Stimulated activated CD4-positive, alpha-beta T cell treated with anti-CD3 and anti-CD28 coated beads, Interleukin-15, amount 100 ng/mL, for 48 hours (primary cell): ENCODE measurements at places on chromosomes 16 and 17.

- DNase-seq: no peak
Observed at GRCh38 chr16:71746442-71747046, 22.0 kb upstream of the PHLPP2 start.

GRCh38 chr17:56603486-56604238 lies 10.2 kb downstream of the NOG start:
- no peak for DNase-seq

GRCh38 chr17:836151-836550 lies 54.0 kb downstream of the MRM3 start:
- no peak for DNase-seq

- no peak for DNase-seq
Observed at GRCh38 chr17:74062234-74062633, 141.2 kb upstream of the RPL38 start.

DNA sequence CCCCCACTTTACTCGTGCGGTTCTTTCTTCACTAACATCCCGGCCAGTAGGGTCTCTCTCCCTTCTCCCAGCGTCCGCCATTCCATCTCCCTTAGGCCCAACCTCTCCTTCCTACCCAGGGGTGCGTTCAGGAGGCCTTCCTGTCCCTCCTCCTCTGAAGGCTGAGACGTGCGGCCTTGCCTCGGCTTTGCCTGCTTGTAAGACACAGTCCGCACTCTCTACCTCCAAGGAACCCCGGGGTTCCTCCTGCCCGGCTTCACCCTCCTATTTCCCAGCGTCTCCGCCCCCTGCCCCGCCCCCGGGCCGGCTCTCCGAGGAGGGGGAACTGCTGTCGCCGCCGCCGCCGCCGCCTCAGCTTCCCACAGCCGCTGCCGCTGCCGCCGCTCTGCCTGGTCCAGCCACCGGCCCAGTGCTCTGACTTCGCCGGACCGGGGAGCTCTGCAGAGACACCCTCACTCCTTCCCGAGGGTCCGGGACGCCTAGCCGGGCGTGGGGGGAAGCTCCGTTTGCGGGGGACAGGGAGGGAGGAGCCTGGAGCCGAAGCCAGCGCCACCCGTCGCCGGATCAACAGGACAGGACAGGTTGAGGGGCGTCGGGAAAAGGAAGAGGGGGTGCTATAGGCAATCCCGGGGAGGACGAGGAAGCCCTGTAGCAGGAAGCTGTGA lies 1.2 kb upstream of the FGF11 start:
- no peak for DNase-seq

- no peak for DNase-seq
Observed at GRCh38 chr16:54933281-54934011, 2.8 kb downstream of the IRX5 start.
